ENCODE measurements at places on chromosomes 7 and 10.
A peak's percentile ranks its signal among the peaks of the same experiment; 100 is the strongest.

DNA sequence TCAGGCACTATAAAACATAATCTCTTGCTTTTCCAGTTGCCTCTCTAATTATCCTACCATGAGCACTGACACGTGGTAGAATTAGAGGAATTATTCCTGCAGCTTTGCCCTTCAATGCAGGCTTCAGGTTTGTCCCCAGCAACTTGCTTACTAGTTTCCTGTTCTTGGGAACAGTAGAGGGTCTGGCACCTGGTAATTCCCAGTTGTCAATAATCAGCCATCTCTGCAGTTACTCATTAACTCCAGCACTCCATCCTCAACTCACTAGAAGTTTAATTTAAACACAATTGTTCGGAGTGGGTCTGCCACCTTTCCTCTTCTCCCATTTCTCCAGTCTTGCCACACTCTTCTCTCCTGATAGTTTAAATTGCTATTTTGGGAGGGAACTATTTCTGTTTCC is 324.3 kb upstream of the KIAA1217 start:
- DNase-seq: no peak

GRCh38 chr7:44867073-44867995 is 18.0 kb downstream of the PURB start:
- peak; percentile 87 for DNase-seq

DNA sequence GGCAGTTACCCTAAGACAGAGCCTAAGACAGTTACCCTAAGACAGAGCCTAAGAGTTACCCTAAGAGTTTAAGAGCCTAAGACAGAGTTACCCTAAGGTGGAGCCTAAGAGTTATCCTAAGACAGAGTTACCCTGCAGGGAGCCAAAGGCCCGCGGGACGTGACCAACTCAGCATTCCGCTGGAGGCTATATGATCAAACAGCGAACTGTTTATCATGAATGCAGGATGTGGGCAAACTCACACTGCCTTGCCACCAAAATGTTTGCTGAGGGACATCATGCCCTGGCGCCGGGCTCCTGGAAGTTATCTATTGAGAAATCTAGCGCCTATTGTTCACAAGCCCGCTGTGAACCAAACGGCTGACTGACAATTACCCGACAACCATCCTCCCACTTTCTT is 49.9 kb downstream of the BLVRA start:
- DNase-seq: peak; percentile 4

DNA sequence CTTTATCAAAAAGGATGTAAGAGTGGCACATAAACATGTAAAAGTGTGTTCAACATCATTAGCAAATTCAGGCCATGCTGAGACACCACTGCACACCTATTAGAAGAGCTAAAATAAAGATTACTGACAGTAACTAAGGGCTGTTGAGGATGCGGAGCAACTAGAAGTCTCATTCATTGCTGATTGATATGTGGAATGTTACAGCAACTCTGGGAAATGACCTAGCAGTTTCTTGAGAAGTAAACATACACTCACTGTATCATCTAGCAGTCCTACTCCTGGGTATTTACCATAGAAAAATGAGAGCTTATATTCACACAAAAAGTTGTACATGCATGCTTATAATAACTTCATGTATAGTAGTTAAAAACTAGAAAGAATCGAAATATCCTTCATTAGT is 77.3 kb downstream of the CCSER2 start:
- no peak for DNase-seq

- DNase-seq: peak; percentile 99
Observed at GRCh38 chr7:155333346-155334234, 35.9 kb downstream of the INSIG1 start.

GRCh38 chr7:142496545-142496991 is 238.7 kb upstream of the PRSS58 start:
- peak; percentile 98 for DNase-seq

DNA sequence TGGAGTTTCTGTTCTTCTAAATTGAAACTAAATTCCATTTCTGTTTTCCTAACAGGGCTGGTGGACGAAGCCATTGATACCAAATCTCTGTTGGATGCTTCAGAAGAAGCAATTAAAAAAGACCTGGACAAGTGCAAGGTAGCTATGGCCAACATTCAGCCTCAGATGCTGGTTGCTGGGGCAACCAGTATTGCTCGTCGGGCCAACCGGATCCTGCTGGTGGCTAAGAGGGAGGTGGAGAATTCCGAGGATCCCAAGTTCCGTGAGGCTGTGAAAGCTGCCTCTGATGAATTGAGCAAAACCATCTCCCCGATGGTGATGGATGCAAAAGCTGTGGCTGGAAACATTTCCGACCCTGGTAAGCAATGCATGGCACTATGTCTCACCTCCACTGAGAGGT is 45.6 kb downstream of the AP3M1 start:
- no peak for DNase-seq

DNA sequence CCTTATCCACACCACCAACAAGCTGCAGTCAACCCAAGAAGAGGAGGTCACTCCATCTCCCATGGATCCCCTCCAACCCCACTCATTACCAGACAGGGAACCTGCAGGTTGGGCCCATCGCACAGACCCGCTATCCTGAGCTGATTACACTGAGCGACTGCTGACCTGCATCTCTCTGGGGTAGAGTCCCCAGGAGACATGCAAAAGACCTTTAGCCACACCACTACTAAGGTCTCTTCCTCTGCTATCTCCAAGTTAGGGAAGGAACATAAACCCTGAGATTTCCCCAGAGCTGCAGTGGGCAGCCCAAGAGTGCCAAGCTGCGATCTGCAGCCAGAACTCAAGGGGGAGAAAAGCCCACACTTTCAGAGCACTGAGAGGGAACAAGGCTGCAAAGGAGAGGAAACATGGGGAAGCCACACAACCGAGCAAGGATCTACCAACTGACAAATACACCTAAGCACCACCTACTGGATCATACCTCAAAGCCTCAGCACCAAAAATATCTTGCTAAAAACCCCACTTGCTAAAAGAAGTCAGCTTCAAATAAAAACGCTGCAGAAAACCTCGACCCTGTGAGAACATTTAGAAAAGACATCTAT is 298.2 kb downstream of the SORCS1 start:
- DNase-seq: no peak

DNA sequence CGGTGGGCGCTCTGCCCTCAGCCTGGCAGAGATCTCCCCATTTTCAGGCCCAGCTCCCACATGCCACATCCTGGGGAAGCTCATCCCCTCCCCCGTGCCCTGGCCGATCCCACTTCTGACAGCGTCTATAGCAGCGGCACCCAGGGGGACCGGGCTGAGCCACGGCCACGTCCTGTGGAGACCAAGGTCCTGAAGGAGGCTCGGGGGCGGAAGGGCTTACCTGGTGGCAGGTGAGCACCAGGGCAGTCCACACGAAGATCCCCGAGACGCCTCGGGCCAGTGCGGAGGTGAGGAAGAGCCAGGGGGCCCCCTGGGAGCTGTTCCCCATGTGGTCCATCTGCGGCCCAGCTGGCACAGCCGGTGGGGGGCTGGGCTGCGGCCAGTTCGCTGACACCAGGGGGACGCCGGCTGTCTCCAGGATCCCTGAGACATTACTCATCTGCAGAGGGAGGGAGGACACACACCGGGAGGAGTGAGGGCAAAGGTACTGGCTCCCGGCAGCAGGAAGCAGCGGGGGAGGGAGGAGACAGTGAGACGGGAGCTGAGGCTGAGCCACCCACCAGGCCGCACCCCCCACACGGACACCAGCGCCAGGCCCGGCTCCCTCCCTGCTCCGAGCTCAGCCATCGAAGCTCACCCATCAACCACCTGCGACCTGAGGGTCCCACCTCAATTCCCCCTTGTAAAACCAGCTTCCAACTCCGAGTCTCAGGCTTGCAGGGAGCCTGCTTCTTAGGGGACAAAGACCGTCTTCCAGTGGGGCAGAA is 776 bp downstream of the TMEM184A start:
- peak; percentile 88 for DNase-seq

- peak; percentile 40 for DNase-seq
Observed at GRCh38 chr10:29022513-29022912, 266.4 kb upstream of the LYZL1 start.

DNA sequence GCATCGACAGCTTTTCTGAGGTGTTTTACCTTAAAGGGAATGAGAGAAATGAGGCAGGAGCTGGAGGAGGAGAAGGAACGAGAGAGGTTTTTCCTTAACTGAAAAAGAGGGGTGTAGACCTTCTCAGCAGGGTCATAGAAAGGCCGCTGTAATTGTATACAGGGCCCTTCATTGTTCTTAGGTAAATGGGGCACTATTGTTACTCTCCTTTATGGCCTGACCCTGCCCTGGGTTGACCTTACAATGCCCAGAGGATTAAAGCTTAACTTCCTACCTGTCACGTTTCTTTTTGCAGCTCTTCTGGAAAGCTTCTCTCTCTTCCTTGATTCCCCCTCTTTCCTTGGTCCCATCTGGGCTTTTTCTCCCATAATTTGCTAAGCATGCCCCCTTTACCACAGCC is 13.7 kb upstream of the PDLIM1 start:
- no peak for DNase-seq

DNA sequence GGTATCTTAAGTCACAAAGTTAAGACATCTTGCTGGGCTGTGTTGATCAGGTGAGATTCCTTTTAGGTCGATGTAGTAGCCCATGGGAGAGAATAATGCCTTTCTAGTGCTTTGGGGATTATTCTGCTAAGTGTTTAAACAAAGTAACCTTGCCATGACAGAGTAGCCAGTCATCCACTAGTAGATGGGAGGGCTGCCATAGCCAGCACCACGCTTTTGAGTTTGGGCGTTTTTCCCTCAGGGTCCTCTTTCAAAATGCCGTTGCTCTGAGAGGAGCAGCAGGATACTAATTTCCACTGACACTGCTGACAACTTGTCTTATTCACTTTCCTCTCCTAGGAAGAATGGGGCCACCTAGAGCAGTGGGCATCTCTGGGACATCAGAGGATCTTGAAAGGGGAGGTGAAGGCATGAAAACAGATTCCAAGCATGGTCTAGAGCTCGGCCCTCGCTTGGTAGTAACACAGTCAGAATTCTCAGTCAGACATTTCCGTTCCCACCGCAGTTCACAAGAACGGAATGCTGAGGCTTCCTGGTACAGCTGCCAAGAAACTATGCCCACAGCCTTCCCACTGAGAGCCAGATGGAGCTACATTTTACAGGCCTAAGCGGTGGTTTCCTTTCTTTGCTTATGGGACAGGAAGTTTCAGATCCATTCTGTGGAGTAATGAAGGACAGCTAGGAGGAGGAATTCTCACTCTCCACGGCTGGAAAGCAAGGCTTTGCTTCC is 15.3 kb upstream of the RSU1 start:
- DNase-seq: no peak

- no peak for DNase-seq
Observed at GRCh38 chr7:127239814-127240213, 12.9 kb downstream of the GRM8 start.

DNA sequence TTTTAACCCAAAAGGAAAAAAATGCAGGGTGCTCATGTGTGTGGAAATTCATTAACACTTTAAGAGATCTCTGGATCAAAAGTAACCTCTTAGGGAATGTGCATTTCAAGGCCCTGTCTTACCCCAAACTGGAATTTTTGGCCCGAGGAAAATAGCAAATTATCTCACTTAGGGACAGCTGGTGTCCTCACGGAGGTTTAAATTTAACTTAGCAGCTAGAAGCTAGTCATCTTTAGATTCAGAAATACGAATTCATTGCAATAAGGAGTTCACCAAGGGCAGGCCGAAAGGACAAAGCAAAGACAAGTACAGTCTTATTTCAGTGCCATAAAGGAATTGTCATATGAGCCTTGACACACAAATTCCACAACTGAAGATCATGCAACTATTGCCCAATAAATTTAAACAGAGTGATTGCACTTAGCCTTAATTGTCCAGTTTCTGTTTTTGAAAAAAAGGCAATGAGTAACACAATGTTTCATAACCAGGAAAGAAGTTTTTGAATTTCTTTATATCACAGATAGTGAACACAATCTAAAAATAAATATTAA is 22.4 kb upstream of the SEMA3C start:
- DNase-seq: peak; percentile 41

DNA sequence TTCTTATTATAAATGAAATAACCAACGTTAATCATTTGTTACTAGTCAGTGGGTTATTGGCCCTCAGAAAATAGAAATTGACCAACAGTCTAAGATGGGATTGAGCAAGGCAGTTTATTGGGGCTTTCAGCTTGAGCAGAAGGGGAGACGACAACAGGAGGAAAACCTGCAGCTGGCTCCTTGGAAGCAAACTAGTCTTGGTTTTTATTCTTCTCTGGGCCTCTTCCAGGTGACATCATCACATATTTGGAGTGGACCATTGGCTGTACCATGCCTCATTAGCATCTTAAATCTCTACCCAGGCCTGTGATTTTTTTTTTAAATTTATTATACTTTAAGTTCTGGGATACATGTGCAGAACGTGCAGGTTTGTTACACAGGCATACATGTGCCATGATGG is 59.0 kb upstream of the CSTF2T start:
- DNase-seq: no peak

- no peak for DNase-seq
Observed at GRCh38 chr7:24898691-24899090, 81.3 kb downstream of the OSBPL3 start.

DNA sequence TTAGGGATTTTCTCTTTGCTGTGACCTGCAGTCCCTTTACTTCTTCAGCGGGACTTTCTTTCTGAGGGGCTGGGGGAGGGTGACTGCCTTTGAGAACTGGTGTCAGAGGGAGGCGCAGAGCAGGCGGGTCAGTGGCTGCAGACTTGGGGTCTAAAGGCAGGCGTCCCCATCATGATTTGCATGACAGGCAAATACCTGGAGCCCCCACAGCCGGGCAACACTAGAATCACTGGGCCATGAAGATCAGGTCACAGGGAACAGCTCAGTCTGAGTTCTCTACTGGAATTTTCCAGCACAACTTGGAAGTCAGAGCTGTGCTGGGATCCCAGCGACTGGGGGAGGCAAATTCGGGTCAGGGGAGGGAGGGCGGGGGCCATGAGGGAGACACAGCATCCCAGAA is 29.2 kb upstream of the PITRM1 start:
- DNase-seq: no peak

- peak; percentile 41 for DNase-seq
Observed at GRCh38 chr10:13074563-13075451, 25.2 kb upstream of the OPTN start.

- no peak for DNase-seq
Observed at GRCh38 chr10:77320971-77321471, 316.6 kb downstream of the KCNMA1 start.

GRCh38 chr7:142097571-142097970 is 13.9 kb upstream of the MGAM2 start:
- no peak for DNase-seq

- DNase-seq: no peak
Observed at GRCh38 chr10:96324447-96324846, 20.2 kb downstream of the DNTT start.

GRCh38 chr7:151073990-151074389 is 6.6 kb downstream of the FASTK start:
- DNase-seq: no peak

GRCh38 chr10:88672041-88672440 is 7.8 kb downstream of the LIPF start:
- no peak for DNase-seq

DNA sequence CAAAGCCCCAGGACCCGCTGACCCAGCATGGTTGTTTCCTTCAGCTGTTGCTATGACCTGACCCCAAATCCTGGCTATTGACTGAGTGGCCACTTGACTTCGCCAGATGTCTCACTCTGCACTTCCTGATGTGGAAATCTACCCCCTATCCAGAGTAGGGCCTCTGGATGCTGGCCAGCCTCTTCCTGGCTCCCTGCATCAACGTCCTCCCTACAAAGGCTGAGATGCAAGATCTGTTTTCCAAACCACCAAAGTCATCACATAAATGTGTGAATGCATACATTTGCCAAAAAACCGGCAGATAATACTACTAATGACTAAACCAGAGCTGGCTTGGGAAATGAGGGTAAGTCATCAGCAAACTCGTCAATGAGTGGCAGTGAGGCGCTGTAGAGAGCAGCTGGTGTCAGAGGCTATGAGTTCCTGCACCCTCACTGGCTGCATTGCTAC is 70.4 kb downstream of the PYROXD2 start:
- no peak for DNase-seq

GRCh38 chr7:102064361-102065025 is 222.2 kb upstream of the SH2B2 start:
- DNase-seq: peak; percentile 59

Measured in trophoblast cell (in vitro differentiated cells and primary cell).